ENCODE measurements at places on chromosomes 3 and 15. TPM values are rescaled to one million over a fixed set of nuclear protein-coding genes. Genes with fewer than 3 reads are reported as not detected.

PROS1 gene
- 15.6 TPM for total RNA-seq

DAZL gene
- total RNA-seq: not detected

ANKUB1 gene
- not detected for total RNA-seq

BCHE gene
- total RNA-seq: 0.13 TPM

ZKSCAN7 gene
- 0.66 TPM for total RNA-seq

IL5RA gene
- not detected for total RNA-seq

SPSB4 gene
- total RNA-seq: under 0.01 TPM

CSPG5 gene
- 0.79 TPM for total RNA-seq

TASOR gene
- 85.9 TPM for total RNA-seq

SNTN gene
- total RNA-seq: not detected

CHL1 gene
- not detected for total RNA-seq

ADPGK gene
- total RNA-seq: 66.0 TPM

TMC3 gene
- total RNA-seq: not detected

TSEN2 gene
- 23.3 TPM for total RNA-seq

REC114 gene
- total RNA-seq: not detected

EAF1 gene
- 35.6 TPM for total RNA-seq

EOMES gene
- total RNA-seq: not detected

C2CD4B gene
- total RNA-seq: 21.7 TPM

MST1R gene
- total RNA-seq: 2.2 TPM

WDR93 gene
- total RNA-seq: 0.13 TPM

ADAMTSL3 gene
- total RNA-seq: under 0.01 TPM

CCR5 gene
- not detected for total RNA-seq

DOCK3 gene
- total RNA-seq: 0.14 TPM

RAB8B gene
- 112 TPM for total RNA-seq

CILP gene
- total RNA-seq: not detected

Measured in thoracic aorta endothelial cell (primary cell).